ENCODE measurements at places on chromosomes 16 and 17. TPM values are rescaled to one million over a fixed set of nuclear protein-coding genes. Genes with fewer than 3 reads are reported as not detected.

Gene G6PC1
- not detected for total RNA-seq

Gene PTGES3L
- 0.86 TPM for total RNA-seq

Gene KIFC3
- not detected for total RNA-seq

Gene RABEP1
- 37.8 TPM for total RNA-seq

Gene HOXB1
- total RNA-seq, result not detected

Gene HNF1B
- not detected for total RNA-seq

Measured in activated CD8-positive, alpha-beta T cell treated with anti-CD3 and anti-CD28 coated beads, Interleukin-2, amount 10 ng/mL, durations not matched to agents 7 days and 5 days (primary cell).